Breast epithelium (tissue), 4 donors: ENCODE measurements at places on chromosomes 5 and 9.

DNA sequence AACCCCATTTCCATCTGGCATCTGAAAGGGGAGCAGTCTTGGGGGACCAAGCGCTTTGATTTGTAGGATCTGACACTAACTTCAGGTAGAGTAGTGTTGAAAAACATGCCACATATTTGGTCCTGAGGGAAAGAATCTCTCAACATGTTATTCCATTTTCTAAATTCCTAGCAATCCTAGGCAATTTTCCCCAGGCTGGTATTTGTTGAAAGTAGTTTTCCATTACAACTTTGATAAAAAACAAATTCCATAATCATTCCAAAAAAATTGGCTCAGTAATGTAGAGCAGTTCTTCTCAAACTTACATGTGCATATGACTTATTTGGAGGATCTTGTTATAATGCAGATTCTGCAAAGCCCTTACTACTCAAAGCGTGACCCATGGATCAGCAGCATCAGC lies 477.9 kb downstream of the ACTL7B start:
- DNase-seq = no peak

DNA sequence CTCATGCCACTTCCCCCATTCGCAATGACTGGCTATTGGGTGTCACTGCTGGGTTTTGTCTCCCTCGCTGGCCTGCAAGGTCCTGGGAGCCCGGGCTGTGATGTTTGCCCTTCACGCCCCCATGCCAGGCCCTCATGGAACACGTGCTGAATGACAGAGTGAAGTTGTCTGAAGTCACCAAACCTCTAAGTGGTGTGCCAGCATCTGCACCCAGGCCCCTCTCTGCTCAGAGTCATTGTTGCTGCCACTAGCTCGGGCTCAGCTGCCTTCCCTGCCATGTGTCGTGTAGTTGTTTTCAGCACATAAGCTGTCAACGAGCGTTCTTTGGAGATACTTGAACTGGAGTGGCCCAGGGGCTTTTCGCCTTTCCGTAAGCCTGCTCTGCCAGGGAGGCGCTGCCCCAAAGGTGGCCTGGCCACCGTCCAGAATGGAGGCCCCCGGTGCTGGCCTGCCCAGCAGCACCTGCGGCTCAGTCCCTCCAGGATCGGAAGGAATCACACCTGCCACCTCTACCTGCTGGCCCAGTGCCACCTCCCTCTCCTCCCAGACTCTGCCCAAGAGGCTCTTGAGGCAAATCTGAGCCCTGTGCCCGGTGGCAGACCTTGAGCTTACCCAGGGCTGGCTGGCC lies 250.1 kb downstream of the PBX3 start:
- no peak for DNase-seq

DNA sequence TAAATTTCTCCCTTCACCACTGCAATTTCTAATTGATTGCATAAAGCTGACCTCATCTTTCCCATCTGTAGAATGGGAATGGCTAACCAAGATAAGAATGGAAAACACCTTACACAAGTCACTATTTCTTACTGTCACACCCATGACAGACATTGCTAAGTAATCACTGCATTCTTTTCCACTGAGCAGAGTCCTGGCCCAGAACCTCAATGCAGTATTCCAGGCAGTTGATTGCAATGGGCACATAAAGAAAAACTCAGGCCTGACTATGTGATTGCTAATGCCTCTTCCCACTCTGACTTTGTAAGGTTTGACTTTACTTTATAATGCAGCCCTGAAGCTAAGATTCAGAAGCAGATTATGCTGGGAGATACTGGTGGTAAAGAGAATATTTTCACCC lies 29.3 kb downstream of the TRIM32 start:
- no peak for DNase-seq

- DNase-seq = no peak
Measured at GRCh38 chr9:99419070-99419469, 197.0 kb downstream of the SEC61B start.

DNA sequence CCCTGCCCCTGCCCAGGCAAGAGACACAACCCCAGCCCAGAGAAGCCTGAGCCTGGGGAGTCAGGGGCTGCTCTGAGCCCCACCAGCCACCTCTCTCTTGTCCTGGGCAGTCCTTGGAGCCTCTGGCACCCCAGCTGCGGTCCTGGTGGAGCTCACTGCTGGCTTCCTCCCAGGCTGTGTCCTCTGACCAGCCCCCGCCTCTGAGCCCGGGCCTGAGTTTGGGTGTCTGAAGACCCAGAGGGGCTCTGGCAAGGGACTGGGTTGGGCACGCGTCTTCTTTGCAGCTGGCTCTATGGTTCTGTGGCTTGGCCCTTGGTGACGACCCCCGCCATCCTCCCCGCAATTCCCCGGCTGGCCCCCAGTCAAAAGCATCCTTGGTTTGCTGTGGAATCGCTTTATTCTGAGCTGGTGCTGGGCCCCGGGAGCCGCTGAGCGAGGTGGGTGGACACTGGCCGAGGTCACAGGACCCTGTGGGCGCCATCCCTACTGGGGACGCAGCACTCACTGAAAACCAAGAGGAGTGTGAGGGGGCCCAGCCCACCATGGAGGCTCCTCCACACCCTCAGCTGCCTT lies 985 bp upstream of the LCN10 start:
- no peak for DNase-seq

- peak; percentile 100 for DNase-seq
Measured at GRCh38 chr9:120935383-120935857, 8.8 kb upstream of the TRAF1 start.

GRCh38 chr5:58235299-58235698 lies 224.6 kb downstream of the PLK2 start:
- DNase-seq = no peak
